ENCODE measurements at places on chromosomes 13 and 19.

DNA sequence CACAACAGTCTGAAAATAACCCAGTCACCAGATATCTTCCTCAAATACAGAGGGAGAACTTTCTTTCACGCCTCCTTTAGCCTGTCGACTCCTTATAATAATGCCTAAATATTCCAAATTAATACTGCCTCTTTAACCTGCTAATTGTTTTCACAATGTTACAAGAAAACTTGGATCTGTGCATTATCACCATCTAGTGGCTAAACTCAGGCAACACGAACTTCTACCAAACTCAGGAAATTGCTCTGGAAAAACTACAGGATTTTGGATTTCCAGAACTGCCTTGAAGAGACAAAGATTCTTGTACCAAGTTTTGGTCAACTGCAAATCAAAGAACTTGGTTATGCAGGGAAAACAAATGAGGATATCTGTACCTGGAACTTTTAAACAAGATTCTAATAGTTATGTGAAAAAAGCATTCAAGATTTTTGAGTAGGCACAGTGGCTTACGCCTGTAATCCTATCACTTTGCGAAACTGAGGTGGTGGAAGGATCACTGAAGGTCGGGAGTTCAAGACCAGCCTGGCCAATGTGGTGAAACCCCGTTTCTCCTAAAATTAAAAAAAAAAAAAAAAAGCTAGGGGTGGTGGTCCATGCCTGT is 10.8 kb downstream of the CLN5 start:
- no peak for DNase-seq

GRCh38 chr19:1860042-1860775 is 3.2 kb downstream of the KLF16 start:
- DNase-seq = no peak

DNA sequence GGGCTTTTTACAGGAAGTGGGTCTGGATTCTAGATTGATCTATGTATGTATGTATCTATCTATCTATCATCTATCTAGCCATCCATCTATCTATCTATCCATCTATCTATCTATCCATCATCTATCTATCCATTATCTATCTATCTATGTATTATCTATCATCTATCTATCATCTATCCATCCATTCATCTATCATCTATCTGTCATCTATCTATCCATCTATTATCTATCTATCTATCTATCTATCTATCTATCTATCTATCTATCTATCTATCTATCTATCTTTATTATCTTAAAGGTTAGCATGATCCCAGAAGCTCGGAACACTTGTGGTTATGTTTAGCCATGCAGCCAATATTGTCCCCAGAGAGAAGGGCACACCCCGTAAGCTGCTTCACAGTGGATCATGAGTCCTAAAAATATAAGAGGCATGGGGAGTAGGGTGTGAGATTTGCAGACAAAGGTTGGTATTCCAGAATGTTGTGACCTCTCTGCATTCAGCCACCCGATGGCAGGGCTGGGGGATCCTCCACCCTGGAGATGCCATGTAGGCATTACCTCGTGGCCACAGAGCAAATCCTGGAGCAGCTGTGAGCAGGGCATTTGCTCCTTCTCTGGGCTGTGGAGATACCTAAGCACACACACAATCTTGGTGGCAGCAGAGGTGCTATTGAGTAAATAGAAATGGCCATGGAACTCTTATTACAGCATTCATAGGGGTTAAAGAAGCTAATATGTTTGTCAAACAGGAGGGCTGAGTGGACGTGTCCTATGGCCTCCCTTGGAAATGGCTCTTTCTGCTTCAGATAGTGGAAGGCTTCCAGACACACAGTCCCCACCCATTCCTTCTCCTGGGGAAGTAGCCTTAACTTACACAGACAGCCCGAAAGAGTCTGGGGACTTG is 310.0 kb upstream of the TSHZ3 start:
- no peak for DNase-seq

DNA sequence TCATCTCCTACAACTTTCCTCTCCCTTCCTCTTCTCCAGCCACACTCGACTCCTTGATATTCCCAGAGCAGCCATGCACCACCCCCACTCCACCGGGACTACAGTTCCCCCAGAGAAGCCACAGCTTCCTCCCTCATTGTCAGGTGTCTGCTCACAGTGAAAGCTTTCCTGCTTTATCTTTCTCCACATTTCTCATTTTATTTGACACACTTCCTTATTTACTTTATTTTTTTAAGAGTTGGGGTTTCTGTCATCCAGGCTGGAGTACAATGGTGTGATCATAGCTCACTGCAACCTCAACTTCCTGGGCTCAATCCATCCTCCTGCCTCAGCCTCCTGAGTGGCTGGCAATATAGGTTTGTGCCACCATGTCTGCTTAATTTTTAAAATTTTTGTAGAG is 464.6 kb downstream of the MYO16 start:
- DNase-seq = no peak

GRCh38 chr19:4969772-4970531 is 1.0 kb downstream of the KDM4B start:
- no peak for DNase-seq

GRCh38 chr13:32173881-32174280 is 141.3 kb downstream of the ZAR1L start:
- DNase-seq = no peak

All from NCI-H446 treated with DMSO at 0.1 percent for 48 hours (cell line).